HFFc6 (cell line): ENCODE measurements at places on chromosomes 13 and 19.

GRCh38 chr13:59996461-59996980 lies 167.2 kb downstream of the DIAPH3 start:
- no peak for DNase-seq

DNA sequence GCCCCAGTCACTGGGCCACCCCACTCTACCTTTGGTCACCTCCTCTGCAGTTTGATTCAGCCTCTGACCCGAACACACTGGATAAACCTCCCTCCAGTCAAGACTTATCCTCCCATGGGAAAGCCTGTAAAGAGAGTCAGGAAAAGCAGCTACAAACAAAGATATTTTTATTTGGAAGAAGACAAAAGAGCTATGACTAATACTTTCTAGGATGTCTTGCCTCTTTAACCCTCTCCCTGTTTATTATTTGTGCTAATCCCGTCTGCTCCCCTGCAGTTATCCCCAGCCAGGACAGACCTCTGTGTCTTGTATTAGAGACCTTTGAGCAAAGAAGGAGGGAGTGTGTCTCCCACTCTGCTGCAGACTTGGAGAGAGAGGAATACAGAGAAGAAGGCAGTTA lies 178.3 kb downstream of the EFNB2 start:
- no peak for DNase-seq

- DNase-seq, result peak; percentile 12
Observed at GRCh38 chr19:47511681-47512080, 3.2 kb downstream of the NAPA start.

GRCh38 chr13:50910485-50910805 lies 854 bp downstream of the RNASEH2B start:
- DNase-seq, result peak; percentile 5

- DNase-seq, result no peak
Observed at GRCh38 chr19:54337858-54338230, 1.1 kb downstream of the LILRA4 start.
